MCF 10A (cell line): ENCODE measurements at places on chromosomes 12 and 14.

DNA sequence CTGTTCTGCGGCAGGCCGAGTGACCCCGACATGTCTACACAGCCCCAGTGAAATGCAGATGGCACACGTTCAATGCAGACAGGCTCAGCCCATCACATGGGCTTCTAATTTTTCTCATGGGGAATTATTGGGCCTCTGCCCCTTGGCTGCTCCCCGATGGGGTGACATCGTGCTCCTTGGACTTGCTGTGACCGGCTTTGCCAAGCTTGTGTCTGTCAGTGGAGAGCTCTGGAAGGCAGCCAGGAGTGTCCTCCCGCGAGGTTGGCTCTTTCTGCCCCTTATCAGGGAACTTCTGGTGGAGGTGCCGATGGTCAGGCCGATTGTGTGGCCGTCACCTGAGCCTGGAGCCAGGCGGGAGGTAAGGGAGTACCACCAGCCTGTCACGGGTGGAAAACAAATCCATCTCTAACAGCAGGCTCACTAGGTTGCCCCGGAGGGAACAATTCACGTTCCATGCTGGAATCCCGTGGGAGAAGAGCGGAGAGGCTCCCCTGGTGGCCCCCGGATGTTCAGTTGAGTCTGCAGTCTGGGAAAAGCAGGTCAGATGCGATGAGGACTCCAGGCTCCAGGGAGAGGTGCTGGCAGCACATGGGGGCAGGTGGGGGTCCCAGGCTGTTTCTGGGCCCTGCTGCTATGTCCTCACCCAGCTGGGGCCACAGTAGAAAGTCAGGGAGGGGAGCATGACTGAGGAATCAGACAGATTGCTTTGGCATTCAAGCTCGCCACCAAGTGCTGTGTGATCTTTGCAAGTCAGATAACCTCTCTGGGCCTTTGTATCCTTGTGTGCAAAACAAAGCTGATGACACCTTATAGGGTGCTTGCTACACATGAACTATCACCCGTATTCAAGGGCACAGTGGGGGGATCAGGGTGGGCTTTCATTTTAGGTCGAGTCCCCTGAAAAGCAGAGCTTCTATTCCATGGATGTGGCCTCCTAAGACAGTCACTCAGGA is 43.2 kb upstream of the EML1 start:
- DNase-seq, result no peak

- no peak for DNase-seq
Measured at GRCh38 chr12:125133616-125134015, 68.4 kb downstream of the AACS start.

DNA sequence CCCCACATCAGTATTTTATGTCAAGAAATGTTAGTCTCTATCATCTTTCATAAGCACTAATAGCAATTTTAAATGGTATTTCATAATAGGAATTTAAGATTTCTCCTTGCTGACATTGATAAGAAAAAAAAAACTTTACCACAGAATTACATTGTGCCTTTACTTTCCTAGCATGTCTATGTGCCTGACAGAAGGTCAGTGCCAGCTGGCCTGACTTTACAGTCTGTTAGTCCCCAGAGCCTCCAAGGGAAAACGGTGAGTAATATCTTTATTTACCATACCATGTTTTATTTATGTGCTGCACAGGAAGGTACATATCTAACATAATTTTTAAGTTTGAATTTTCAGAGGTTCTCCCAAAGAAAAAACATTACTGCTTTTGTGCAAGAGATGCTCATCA is 152.0 kb upstream of the AEBP2 start:
- no peak for DNase-seq

GRCh38 chr14:79050787-79051727 is 880.9 kb downstream of the NRXN3 start:
- DNase-seq, result no peak

GRCh38 chr12:64039281-64039871 is 182.7 kb downstream of the KICS2 start:
- peak; percentile 36 for DNase-seq

GRCh38 chr12:6280053-6280469 is 30.4 kb upstream of the PLEKHG6 start:
- DNase-seq, result peak; percentile 98

GRCh38 chr12:89038831-89039512 is 313.3 kb downstream of the DUSP6 start:
- no peak for DNase-seq

- DNase-seq, result no peak
Measured at GRCh38 chr14:73748858-73749357, 34.7 kb upstream of the PNMA1 start.

DNA sequence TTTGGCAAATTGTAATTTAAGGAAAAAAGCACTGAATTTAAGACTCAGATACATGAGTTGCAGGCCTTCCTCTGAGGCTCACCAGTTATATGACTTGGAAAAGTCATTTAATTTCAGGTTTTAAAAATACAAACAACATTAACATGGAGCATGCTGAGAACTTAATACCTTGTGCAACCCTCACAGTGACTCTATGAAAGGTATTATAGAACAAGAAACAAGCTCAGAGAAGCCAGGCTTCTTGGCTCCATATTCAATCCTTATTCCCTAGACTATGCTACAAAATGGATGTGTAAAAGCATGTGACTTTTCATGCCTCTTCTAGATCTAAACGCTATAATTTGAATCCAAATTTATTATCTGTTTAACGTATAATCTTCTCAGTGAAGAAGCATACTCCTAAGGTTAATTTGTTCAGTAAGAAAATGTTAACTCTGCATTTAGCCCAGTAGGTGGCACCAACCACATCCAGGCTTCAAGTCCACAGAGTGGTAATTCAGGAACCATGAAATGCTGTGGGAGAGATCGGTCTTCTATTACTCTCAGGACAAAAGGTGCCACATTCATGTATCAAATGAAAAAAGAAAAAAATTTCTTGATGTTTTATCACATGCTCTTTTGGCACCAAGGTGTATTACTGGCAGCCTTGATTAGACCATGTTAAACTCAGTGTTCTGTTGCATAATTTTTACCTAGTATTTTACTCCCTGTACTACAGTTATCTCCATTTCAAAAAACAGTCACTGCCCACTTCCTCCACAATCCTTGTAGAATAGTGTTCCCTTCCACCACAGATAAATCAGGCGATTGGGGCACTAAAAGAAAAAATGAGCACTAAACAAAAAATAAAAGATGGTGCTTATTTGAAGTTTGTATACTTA is 9.3 kb downstream of the CCDC196 start:
- DNase-seq, result peak; percentile 69

GRCh38 chr12:2959505-2960389 is 550 bp downstream of the TEAD4 start:
- DNase-seq, result peak; percentile 75

GRCh38 chr14:93128725-93129459 is 13.2 kb upstream of the ITPK1 start:
- no peak for DNase-seq

- DNase-seq, result no peak
Measured at GRCh38 chr14:69424149-69424923, 25.8 kb downstream of the SLC39A9 start.

DNA sequence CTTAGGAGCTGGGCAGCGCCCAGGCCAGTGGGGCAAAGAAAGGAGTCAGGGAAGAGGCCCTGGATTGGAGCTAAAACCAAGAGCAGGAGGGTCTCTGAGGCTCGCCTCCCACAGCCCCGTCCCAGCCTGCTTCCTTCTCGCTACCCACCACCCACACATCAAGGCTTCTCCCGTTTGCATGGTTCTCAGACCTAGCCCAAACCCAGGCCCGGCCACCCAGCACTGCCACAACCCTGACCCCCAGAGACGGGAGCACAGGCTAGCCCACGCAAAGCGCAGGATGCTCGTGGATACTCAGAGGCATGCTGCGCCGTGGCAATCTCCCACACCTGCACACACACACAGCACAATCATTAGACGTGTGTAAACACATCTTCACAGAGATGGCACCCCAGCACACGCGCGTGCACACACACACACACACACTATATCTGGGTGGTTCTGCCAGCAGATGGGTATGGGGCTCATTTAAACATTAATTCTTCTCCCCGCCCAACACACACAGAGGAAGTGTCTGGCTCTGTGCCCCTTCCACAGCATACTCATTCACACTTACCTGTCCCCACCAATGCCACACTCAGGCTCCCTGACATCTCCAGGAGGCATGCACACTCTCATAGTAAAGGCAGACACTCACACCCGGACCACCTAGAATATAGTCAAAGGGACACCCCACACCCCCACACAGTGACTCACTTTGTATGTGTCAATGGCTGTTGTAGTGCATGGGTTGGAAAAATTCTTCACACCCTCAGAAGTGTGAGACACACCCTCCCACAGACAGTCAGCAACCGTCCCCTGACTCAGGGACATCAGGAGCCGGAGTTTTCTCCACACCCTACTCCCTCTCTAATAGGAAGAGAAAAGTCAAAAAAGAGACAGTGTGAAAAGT is 1.1 kb downstream of the CARMIL3 start:
- DNase-seq, result peak; percentile 27

DNA sequence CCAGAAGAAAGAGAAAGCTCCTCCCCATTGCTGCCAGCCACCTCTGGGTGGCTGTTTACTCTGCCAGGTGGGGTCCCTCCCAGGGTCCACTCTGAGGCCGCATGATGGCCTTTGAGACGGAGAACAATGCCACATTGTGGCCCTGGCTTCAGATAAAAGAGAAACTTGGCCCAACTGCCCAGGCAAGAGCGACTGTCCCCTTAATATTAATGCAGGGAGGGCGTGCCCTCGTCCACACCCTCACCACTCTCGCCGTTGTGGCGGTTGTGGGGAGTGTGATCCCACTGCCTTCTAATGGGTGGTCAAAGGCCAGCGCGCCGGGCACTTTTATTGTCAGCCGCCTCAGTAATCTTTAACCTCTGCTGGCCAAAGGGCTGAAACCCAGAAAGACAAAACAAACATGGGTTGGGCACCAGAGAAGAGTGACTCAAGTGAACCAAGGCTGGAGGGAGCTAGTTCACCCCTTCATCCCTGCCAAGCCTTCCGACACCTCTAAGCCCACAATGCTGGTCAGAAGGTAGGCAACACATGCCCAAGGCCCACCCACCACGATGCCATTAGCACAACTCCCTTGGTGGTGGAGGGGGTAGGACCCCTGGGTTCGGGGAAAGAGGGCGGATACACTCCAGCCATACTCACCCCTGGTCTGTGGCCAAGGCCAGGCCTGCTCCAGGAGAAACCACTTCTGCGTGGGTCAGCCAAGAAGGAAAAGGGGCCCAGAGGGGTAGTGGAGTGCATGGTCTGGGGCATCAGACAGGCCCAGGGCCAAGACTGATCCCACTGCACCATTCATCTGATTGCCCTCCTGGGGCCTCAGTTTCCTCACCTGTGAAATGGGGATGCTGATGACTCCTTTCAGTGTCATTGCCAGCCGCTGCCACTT is 44.5 kb upstream of the BCL11B start:
- DNase-seq, result no peak

DNA sequence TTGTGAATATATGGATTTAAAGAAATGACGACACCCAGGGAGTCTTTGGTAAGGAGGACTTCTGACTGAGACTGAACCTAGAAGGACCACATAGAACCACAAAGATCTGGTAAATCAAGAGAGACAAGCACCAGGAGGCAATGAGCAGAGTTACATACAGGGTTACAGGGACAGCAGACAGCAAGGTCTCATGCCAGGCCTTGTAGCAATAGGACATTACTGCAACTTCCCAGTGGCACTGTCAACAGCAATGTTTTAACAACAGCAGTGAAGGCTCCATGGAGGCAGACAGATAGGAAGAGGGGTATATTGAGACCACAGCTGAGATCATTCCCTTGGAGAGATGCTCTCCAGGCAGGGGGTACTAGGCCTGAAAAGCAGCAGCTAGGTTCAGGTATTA is 18.5 kb downstream of the CPNE8 start:
- DNase-seq, result no peak

GRCh38 chr14:50633954-50634353 is 34.2 kb downstream of the SAV1 start:
- DNase-seq, result no peak

GRCh38 chr14:49792618-49793017 is 24.7 kb downstream of the KLHDC2 start:
- no peak for DNase-seq

GRCh38 chr12:26918321-26919215 is 19.2 kb downstream of the INTS13 start:
- no peak for DNase-seq

DNA sequence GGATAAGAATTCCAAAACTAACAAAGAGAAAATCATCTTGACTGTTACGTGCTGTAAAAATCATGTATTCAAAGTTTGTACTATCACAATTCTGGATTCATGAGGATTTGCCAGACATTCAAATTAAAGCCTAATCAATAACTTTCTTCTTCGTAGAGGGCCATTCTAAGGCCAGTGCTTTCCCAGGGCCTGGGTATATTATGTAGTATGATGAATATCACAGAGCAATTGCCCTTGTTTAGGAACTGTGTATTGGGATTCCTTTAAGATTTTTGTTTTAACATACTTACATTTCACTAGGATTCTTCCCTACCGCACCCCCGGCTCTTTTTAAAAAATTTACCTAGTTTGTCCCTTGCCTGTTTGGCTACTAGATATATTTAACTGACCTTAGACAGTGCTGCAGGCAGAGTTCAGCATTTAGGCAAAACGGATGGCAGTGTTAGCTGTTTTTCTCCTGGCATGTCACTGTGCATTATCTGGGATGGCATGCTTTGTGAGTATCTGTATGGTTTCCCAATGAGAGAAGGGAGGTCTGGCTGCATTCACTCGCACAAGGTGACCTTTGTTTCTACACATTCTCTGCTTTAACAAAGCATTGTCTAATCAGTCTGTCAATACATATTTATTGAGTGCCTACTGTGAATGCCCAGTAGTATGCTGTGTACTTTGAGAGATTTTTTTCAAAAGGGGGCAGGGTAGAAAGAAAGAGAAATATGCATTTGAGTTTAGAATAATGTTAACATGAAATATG is 63.3 kb downstream of the ERC1 start:
- DNase-seq, result no peak

DNA sequence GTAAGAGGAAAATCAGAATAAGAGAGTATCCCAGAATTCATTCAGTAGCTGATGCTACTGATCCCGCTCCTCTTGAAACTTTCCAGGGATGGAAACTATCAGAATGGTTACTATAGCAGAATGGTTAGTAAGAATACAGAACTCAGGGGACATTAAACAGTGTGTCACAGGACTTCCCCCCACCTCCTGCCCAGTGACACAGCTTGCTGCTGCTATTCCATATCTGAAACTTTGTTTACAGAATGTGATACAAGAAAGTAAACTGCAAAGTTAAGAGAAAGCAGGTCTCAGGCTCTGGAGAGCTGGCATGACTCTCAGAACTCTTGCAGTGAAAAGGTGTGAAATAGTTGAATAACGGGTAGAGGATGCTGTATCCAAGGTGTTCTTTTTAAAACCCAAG is 3.4 kb downstream of the SPX start:
- no peak for DNase-seq

DNA sequence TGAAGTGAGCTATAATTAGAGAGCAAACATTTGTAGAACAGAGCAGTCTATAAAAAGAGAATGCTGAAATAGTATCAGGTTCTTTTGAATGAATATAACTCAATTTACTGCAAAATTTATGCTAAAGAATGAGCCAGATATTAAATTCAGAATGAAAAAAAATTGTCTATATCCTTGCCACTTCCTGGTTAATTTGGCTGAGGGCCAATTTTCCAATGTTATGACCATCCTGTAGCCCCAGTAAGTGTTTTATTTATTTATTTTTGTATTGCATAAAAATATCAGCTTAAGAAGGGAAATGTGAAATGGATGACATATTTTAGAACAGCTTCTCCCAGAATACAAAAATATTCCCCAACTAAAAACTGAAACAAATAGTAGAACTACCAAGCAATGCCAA is 263.4 kb downstream of the SOX5 start:
- no peak for DNase-seq

- peak; percentile 62 for DNase-seq
Measured at GRCh38 chr12:53097564-53098353, at the start of gene IGFBP6. Gene IGFBP6, plus strand, starts transcription at chr12:53097667. Its CDS starts 51 bp downstream, at chr12:53097718.

GRCh38 chr12:104805186-104805585 is 152.9 kb downstream of the SLC41A2 start:
- no peak for DNase-seq

- no peak for DNase-seq
Measured at GRCh38 chr12:130572553-130572952, 143.5 kb downstream of the RIMBP2 start.
